Kidney (tissue), 22 donors: ENCODE measurements at places on chromosomes 7 and 10. TPM values are rescaled to one million over a fixed set of nuclear protein-coding genes. Genes with fewer than 3 reads are reported as not detected.

DNA sequence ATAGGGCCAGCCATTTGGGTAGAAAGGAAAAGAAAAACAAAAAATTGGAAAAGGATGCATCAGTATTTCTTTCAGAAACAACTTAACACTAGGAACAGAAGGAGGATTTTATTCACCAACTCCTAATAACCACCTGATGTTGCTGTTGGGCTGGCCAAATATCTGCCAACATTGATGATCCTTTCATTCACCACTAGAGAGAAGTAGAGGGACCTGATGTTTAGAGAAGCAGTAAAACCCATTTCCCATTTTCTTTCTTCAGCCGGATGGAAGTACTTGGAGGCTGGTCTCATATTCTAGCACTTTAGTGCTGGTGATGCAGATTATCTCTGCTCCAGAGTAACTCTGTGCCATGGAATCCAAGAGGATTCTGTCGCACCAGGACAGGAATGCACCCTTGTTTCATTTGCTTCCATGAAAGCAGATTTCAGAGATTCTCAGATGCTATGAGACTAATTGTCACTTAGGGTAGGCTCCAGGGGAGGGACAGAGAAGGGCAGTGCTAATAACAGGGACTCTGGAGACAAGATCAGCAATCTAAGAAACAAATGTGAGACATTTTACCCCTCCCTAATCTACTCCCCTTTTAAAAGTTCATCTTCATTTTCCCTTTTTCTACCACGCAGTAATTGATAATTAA lies 3.1 kb downstream of the KLLN start:
- peak; percentile 56 for DNase-seq

- peak; percentile 36 for DNase-seq
Measured at GRCh38 chr10:19845503-19846368, 29.5 kb downstream of the PLXDC2 start.

DNA sequence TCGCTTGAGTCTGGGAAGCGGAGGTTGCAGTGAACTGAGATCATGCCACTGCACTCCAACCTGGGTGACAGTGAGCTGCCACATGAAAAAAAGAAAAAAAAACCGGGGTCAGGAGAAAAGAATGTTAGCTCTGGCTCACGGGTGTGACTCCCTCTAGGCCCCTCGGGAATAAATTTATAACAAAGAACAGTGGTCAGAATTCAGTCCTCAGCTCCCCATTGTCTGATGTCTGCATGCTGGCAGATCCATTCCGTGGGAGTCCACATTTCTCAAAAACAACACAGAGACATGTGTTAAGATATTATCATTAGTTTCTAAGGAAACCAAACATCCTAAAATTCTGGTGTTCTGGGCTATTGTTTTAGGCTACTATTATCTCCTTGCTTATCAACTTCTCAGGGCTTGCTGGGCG lies 90.6 kb downstream of the MARCHF5 start:
- no peak for DNase-seq

DNA sequence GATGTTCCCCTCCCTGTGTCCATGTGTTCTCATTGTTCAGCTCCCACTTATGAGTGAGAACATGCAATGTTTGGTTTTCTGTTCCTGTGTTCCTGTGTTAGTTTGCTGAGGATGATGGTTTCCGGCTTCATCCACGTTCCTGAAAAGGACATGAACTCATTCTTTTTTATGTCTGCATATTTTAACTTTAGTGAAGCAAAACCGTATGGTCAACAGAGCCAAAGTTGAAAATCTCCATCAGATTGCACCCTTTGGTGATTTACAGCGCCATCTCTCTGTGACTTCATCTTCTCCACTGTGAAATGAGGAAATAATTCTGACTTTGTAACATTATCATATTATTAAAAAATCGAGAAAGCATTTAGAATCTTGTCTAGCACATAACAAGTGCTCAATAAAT lies 132.3 kb upstream of the PLXDC2 start:
- DNase-seq: peak; percentile 41

- DNase-seq: no peak
Measured at GRCh38 chr10:1395025-1395480, 338.9 kb downstream of the WDR37 start.

DNA sequence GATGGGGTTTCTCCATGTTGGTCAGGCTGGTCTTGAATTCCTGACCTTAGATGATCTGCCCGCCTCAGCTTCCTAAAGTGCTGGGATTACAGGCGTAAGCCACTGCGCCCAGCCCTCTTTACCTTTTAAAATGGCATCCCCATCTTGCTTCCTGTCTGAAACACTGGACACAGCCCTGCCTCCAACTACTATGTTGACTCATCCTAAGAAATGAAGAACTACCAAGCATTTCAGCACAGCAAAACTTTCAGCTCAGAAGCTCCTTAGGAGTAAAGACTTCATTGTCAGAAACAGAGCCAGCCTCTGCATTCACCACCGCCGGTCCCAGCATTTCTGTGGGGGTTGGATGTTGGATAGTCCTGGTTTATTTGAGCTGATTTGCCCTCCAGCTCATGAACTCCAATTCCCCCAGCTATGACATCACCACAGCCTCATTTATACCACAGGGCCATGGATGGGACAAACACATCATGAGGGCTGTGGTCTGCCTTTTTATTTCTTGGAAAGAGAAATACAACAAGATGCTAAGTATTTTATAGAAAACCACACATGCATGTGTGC lies 123.5 kb downstream of the ADCY1 start:
- no peak for DNase-seq

- no peak for DNase-seq
Measured at GRCh38 chr10:2252096-2252495, 514.8 kb upstream of the ADARB2 start.

GRCh38 chr7:14368285-14368684 lies 378.8 kb upstream of the ETV1 start:
- DNase-seq: no peak

- no peak for DNase-seq
Measured at GRCh38 chr10:52378124-52378523, 64.0 kb downstream of the DKK1 start.

DNA sequence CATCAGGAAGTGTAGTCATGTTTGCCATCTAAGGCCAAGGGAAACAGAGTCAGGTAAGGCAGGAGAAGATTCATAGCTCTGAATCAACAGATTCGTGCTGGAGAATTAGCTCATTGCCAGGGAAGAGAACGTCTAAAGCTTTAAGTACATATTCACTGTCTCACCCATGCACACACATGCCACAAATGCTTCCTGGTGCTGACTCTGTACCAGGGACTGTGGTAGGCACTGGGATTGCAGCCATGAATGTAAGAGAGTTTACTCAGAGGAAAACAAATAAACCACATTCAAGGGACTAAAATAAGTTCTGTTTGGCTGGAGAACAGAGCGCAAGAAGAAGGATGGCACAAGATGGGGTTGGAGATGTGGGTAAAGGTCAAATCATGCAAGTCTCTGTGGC lies 89.8 kb upstream of the HPS1 start:
- no peak for DNase-seq

GRCh38 chr7:31875424-31875823 lies 188.4 kb downstream of the PPP1R17 start:
- DNase-seq: peak; percentile 21

DNA sequence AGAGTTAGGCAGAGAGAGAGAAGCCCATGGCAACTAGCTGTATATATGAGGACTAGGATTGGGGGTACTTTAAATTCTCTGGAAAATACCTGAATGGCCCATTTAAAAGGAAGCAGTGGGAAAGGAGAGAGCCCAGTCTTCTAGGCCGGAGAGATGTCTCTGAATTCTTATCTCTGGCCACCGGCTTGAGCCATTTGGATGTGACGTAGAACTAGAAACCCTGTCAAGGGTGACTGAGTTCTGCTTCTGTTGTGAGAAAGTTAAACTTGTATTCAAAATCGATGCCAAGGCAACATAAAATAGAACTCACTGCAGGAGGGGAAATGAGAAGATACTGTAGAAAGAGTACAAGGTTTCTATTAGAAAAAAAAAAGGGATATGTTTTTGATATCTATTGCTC lies 6.3 kb upstream of the GSTK1 start:
- no peak for DNase-seq

DNA sequence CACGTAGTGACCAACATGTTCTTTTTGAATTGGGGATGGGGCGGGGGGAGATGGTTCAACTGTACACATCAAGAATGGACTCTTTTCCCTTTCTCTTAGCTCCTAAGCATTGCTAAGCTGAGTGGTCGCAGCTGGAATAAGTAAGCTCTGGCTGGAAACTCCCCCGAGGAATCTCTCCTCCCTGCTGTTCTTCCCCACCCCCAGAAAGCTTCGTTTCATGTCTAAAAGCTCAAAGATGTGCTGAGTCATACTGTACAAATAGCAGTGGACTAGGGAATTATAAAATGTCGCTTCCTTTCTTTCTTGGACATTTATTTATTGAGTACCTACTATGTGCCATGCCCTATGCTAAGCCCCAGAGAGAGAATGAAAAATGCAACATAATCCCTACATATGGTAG lies 191.1 kb upstream of the ADO start:
- peak; percentile 50 for DNase-seq

GRCh38 chr10:65565246-65565645 lies 1360.6 kb upstream of the LRRTM3 start:
- no peak for DNase-seq

- no peak for DNase-seq
Measured at GRCh38 chr10:69663369-69663947, 33.4 kb downstream of the FAM241B start.

- DNase-seq: no peak
Measured at GRCh38 chr7:120400806-120401455, 128.0 kb downstream of the KCND2 start.

DNA sequence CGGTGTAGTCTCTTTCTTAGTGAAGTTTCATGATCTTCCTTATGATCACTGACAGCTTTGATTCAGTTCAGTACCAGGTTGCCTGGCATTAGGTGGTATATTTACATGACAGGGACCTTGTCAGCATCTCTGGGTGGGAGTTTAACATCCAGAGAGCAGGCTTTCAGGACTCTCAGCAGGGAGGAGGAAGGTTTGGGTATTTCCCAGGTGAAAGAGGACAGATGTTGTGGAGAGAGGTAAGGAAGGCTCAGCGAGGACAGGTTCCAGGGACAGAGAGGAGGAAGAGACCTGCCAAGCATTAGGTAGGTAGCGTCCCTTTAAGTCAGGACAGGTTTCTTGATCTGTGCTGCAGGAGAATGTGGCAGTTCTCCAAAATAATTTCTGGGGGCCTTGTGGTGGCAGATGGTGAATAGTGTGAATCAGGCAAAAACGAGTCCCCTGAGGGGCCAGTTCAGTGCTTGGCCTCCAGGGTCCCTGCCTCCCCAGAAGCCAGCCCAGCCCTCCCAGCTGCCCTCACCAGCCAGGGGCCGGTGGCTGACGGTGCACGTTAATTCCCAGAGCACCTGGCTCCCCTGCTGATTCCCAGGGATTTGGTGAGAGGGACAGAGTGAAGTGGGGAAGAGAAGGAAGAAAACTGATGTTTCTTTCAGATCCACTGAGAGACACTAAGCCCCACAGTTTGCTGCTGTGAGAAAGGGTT lies 82.0 kb downstream of the VWC2 start:
- no peak for DNase-seq

DNA sequence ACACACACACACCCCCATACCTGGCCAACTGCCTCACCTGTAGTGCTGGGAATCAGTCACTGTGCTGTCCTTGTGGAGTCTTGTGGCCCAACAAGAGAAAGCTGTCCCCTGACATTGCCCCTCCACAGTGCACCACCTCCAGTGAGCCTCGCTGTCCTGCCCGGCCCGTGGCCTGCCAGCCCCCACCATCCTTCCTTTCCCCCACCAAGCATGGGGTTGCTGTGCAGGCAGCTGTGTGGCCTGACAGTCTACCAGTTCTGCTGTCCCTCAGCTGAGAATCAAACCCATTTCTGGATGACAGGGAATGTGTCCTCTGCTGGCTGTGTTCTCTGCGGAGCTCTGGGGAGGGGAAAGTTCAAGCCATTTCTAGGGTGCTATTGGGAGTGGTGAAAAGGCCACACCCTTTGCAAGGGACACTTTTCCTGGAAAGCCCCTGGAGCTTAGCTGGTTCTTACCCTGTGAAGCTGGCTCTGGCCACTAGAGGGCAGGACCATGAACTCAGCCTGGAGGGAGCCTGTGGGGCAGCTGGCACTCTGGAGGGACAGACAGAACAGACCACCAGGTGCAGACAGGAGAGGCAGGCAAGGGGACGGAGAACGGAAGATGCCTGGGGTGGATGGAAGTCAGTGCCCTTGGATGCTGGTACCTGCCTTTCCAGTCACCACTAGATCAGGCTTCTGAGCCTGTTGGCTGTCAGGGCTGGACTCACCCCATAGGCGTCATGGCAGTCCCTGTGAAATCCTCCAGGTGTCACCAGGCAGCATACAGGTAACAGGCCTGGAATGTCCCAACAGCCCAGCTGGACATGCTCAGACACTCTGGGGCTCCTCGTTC lies 10.5 kb upstream of the MTPAP start:
- DNase-seq: peak; percentile 77

DNA sequence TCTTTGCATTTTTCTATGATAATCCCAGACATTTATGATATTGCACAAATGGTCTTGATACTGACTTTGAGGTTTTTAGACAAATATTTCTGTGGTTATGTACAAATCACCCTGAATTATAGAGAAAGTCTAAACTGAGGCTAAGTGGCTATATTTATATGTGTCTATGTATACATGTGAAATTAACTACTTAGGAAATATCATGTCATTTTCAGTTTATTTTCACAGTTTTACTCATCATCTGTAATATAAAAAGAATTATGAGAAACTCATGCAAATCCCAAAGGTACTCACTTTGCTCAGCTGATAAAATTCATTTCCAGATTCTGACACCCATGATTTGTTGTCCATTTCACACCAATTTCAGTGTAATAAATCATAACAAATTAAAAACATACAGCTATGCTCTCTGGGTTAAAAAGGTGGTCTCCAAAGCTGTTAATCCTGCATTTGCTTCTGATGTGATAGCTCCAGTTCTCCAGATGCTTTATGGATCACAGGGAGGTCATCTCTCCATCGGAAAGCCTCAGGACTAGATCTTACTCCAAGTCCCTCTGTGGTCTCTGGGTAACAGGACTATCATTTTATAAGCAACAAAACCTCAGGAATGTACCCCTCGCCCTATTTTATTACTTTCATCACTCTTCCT lies 673.9 kb downstream of the PARD3 start:
- DNase-seq: peak; percentile 63

Gene CDH23
- 6.4 TPM for total RNA-seq

Gene ITPRID1
- not detected for total RNA-seq

Gene MSS51
- 2.4 TPM for total RNA-seq

Gene GET4
- total RNA-seq: 44.8 TPM

Gene ARHGEF35
- total RNA-seq: 22.1 TPM

Gene ADAMTS14
- total RNA-seq: 0.47 TPM

Gene NEUROD6
- not detected for total RNA-seq
